ENCODE measurements at places on chromosomes 1 and 21. TPM values are rescaled to one million over a fixed set of nuclear protein-coding genes. Genes with fewer than 3 reads are reported as not detected.

AGRN gene
- total RNA-seq: 18.8 TPM

GNPAT gene
- total RNA-seq: 34.1 TPM

GBP6 gene
- not detected for total RNA-seq

TMCC2 gene
- total RNA-seq: 4.6 TPM

SYTL1 gene
- total RNA-seq: 1.9 TPM

DNAJC28 gene
- 1.6 TPM for total RNA-seq

SHISA4 gene
- total RNA-seq: 33.7 TPM

TSPAN1 gene
- 1.6 TPM for total RNA-seq

RBP7 gene
- total RNA-seq: 35.7 TPM

DMRTA2 gene
- total RNA-seq: not detected

FAM163A gene
- not detected for total RNA-seq

B3GALT5 gene
- total RNA-seq: 1.1 TPM

C1orf87 gene
- not detected for total RNA-seq

ADORA3 gene
- 17.5 TPM for total RNA-seq

S100A4 gene
- total RNA-seq: 286 TPM

DNA sequence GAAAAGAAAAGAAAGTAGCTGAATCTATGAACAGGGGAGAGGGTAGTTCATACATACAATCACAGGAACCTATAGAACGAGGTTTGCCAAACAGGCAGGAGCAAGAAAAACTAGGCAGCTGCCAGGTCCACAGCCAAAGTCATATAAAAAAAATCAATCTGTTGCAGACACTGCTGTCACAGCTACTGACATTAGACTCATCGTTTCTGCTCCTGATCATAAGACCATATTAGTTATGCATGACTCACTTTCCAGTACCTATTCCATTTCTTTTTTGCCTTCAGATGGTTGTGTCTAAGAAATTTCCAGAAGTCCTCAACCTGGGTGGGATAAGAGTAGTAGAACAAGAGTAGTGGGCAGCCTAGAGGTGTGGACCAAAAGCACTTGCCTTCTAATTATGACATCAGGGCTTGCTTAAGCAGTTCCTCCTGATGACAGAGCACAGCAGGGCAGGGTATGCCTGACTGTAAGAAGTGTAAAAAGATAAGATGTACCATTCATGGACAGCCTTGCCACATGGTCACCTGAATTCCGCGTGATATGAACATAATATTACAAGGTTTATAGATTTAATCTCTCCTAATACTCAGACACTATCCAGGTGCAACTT is 323.2 kb upstream of the SGIP1 start:
- DNase-seq: no peak

DNA sequence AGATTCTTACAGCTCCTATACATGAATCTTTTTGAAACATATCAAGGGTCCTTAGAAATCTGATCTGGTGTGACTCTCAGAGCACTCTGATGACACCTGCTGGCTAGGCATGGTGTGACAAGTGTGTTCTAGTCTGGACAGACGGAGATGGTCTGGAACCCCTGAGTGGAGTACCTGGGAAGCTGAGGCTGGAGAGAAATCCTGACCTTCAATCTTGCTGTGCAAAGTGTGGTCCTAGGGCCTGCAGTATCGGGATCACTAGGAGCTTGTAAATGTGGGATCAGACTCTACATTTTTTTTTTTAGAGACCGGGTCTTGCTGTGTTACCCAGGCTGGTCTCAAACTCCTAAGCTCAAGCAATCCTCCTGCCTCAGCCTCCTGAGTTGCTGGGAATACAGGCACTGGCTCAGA is 78.6 kb upstream of the SOD1 start:
- no peak for DNase-seq

GRCh38 chr1:172324086-172324485 is 96.4 kb upstream of the C1orf105 start:
- DNase-seq: no peak

DNA sequence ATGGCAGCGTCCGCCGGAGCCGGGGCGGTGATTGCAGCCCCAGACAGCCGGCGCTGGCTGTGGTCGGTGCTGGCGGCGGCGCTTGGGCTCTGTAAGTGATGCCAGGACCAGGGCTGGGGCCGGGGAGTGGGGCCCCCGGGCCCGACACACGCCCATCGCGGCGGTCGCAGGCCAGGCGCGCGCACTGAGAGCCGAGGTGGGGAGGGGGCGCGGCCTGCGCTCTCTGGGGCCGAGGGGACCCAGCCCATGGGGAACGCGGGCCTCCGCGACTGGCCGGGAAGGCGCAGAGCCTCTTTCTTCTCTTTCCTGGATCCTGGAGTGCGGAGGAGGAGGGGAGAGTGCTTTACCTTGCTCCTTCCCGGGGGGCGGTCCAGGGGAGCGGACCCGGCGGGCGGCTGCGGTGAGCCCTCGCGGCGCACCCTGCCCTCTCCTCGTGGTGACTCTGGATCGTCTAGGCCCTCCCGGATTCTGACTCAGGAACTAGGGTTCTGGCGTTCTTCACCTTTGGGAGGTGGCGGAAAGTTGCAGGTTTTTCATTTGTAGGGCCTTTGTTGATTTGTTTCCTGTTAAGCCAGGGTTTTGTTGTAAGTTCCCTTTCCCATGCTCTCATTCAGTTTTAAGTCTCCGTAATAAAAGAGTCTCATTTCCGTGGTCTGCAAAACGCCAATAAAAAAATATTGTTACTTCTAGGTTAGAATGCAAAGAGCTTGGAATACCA is 529 bp downstream of the MPZL1 start:
- peak; percentile 86 for DNase-seq

DNA sequence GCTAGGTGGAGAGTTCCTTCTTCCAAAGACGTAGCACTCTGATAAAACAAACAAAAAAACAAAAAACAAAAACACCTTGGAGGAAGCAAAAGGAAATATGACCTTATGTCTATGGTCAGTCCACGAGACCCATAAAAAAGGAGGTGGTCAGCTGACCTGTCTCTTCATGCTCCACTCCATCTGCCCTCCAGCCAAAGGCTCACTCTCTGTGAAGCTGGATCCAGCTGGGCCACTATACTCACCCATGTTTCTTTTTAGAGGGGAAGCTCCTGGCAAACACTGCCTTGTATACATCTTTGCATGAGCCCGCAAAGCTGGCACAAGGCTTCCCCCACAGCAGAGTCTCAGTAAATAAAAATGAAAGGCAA is 126.1 kb upstream of the CACHD1 start:
- DNase-seq: no peak

DNA sequence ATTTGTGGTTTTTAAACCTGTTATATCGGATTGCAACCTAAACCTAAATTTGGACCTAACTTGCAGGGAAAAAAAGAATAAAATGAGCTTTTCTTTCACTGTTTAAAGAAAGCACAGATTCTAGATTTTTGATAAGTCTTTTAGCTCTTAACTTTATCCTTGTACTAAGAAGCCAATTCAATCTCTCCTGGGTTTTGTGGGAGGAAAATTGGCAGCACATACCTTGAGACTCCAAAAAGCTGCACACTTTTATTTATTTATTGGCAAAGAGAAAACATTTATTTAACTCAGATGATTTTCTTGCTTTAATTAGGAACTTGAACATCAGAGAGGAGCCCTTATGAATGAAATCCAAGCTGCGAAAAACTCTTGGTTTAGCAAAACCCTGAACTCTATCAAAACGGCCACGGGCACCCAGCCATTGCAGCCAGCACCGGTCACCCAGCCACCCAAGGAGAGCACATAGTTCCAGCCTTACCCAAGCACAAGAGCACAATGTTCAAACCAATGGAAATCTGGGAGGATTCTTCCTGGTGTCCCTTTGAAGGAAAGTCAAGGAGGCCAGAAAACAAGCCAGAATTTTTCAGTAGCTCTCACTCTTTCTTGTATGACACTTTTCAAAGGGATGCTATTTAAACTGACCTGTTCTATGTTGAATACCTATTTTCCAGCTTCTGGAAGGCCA is 10.1 kb upstream of the CACYBP start:
- peak; percentile 78 for DNase-seq

DNA sequence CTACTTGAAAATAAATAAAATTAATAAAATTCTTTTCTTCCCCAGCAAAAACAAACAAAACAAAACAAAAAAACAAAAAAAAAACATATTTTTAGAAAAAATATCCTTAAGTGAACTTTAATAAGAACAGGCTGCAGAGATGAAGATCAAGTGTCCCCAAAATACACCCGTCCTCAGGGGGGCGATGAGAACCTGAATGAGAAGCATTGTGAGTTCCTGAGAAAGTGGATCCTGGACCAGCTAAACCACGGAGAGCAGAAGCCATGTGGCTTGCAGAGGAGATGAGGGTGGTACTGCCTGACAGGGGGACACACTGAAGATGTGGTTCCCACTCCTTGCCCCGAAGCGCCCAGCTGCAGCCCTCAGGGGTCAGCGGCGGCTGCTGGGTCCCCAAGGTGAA is 89.3 kb downstream of the ITPKB start:
- no peak for DNase-seq

- DNase-seq: no peak
Observed at GRCh38 chr1:71899881-71900280, 382.5 kb downstream of the NEGR1 start.

DNA sequence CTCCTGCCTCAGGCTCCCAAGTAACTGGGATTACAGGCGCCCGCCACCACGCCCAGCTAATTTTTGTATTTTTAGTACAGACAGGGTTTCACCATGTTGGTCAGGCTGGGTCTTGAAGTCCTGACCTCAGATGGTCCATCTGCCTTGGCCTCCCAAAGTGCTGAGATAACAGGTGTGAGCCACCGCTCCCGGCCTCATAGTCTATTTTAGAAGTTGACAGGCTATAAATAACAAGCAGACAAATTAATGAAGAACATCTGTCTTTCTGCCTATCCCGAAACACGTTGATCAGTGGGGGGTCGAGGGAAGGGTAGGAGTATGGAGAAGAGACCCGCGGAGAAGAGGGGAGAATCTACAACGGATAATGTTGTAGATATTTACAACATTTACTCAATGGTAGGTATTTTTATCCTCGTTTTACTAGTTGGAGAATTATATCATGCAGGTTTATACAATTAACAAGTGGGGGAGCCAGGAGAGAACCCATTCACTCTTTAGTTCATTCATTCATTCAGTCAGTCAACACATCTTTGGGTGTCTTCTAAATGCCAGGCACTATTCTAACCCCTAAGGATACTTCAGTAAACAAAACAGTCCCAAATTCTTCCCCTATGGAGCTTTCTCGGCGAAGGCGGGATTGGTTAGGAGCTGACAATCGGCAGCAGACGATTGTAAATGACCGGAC is 497 bp upstream of the IFNAR2 start:
- no peak for DNase-seq

DNA sequence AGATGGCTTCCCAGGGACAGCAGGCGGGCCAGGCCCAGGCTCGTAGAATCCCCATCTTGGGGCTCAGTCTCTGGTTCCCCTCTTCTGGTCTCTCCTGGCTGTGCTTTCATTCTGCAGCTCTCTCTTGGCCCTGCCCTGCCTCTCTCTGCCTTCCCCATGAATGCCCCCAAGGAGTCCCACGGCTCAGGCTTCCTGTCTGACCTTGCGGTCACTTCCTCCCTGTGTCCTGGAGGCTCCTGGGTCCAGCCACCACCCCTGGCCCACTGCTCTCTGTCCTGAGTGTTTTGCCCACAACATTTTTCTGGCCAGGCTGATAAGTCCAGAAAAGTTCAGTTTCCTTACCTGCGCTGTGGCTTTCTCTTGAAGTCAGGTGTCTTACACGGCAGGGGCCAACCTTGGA is 29.1 kb downstream of the PIGP start:
- DNase-seq: no peak

DNA sequence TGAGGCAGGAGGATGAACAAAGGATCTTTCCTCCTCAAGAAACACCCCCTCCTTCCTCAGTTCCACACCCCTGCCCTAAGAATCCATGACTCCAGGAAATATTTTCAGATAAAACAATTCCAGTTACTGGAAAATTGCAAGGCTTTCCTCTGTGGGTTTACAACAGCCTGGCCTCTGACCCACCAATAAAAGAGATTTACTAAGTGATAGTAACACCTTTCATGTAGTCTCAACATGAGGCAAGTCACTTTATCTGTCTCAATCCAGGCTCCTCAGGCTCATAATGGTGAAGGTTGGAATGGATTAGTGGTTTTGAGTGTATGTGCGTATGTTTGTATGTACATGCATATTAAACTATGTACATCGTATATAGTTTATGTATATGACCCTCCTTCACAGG is 71.4 kb upstream of the PPP2R5A start:
- DNase-seq: no peak

DNA sequence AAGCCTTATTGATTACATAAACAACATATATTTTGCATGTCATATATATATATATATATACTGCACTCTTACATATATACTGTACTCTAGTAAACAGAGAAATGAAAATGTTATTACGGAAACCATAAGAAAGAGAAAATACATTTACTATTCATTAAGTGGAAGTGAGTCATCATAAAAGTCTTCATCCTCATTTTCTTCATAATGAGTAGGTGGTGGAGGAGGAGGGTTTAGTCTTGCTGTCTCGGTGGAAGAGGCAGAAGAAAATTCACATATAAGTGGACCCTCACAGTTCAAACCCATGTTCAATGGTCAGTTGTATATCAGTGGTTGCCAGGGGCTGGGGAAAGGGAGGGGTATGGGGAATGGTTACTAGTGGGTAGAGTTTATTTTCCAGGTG is 8.0 kb upstream of the IFNLR1 start:
- DNase-seq: no peak

- no peak for DNase-seq
Observed at GRCh38 chr1:204777591-204777990, 92.1 kb upstream of the LRRN2 start.

DNA sequence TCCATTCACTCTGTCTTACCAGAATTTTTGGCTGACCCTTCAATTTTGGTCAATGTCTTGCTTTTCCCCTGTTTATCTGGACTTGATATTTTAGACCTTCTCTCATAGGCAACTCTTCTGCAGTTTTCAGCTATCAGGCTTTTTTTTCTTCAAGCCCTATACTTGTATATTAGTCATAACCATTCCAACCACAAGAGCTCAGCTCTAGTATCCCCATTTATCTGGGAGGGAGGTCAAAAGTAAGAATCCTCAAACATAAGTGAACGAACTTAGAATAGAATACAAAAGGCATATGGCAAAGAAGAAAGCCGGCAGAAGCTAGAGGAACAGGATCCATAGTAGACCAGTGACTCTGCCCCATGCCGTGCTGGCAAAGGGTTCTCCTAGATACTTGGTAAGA is 45.9 kb upstream of the TNFSF4 start:
- DNase-seq: no peak

DNA sequence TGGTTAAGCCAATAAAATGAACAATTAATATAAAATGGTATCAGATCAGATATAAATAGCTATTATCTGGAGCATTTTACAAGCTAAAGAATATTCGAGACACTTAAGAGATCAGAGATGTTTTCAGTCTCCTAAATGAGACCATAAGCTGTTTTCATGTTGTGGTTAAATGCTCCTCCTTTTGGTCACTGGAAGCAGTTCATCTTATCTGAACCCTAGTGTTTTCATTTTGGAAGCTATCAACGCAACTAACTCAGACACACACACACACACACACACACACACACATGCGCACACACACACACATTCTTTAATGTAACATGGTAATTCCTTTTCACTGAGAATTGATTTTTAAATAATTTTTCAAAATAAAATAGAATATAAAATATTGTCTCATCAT is 10.0 kb upstream of the LRRC8C start:
- no peak for DNase-seq
